ENCODE measurements at places on chromosomes 12 and 14.

GRCh38 chr14:51331486-51332367 lies 91.7 kb downstream of the TMX1 start:
- DNase-seq, result no peak

- DNase-seq, result no peak
Measured at GRCh38 chr12:78018939-78019338, 188.2 kb downstream of the NAV3 start.

DNA sequence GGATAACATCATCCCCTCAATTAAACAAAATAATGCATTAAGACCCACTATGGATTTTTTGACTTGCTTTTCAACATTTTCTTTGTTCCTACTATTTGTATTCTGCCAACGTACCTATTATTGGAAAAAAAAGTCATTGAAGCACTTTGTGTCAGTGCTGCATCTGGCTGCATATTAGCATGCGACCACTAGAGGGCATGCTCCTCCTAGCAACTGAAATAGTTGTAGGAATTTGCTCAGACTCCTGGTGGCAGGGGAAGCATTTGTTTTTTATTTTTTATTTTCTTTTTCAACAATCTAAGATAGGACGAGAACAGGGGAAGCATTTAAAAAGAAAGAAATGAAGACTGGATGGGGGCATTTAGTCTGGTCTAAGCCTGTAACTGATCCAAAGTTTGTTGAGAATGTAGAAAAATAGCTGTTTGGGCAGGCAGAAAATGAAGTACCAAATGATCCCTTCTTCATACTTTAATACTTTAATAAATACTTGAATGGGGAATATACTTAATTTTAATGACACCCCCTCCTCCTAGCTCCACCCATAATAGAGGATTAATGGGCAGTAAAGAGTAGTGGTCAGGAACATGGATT lies 14.5 kb upstream of the CLEC4A start:
- peak; percentile 73 for DNase-seq

DNA sequence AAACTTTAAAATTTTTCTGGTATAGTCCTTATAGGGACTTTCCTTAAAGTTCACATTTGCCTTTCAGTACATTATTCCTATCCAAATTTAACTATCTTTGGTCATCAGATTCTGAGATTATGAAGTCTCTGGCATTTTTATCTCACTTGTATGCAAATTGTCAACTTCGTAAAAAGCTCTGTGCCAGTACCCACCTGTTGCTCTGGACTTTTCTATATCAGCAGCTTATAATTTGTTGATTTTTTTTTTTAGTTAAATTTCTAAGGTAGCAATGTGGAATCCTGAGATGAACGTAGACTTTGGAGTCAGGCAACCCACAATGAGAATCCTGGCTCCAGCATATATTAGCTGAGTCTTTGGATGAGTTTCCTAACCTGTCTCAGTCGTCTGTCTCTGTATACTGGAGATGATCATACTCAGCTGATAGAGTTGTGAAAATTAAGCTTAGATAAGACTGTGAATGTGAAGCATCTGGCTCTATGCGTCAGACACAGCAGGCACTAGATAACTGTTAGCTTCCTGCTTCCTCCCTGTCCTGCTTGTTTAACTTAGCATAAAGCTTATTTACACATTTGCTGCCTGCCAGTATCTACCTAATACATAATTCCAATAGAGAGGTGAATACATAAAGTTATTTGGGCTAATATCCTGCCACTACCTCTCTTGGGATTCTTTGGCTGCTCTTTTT lies 59.8 kb downstream of the MARK3 start:
- DNase-seq, result no peak

GRCh38 chr12:31033146-31033545 lies 40.5 kb upstream of the DDX11 start:
- no peak for DNase-seq

DNA sequence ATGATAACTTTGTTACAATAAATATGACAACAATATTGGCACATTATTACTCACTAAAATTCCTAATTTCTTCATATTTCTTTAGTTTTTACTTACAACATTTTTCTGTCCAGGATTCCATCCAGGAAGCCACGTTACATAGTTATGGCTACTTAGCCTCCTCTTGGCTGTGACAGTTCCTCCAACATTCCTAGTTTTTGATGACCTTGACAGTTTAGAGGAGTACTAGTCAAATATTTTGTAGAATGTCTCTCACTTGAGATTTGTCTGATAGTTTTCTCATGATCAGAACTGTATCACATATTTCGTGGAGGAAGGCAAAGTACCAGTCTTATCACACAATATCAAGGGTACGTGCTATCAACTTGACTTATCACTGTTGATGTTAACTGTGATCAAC lies 29.8 kb upstream of the LIN7A start:
- DNase-seq, result no peak

- no peak for DNase-seq
Measured at GRCh38 chr14:79575032-79575431, 636.3 kb downstream of the DIO2 start.

GRCh38 chr12:118033902-118034301 lies 17.4 kb downstream of the RFC5 start:
- no peak for DNase-seq

DNA sequence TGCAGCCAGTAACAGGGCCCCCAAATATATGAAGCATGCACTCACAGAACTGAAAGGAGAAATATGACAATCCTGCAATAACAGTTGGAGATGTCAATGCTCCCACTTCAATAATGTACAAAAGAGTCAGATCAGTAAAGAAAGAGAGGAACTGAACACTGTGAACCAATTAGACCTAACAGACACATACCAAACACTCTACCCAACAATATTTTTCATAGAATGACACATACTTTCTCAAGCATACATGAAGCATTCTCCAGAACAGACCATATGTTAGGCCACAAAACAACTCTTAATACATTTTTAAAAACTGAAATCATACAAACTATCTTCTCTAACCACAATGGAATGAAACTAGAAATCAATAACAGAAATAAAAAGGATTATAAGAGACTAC lies 80.2 kb downstream of the ELK3 start:
- no peak for DNase-seq

DNA sequence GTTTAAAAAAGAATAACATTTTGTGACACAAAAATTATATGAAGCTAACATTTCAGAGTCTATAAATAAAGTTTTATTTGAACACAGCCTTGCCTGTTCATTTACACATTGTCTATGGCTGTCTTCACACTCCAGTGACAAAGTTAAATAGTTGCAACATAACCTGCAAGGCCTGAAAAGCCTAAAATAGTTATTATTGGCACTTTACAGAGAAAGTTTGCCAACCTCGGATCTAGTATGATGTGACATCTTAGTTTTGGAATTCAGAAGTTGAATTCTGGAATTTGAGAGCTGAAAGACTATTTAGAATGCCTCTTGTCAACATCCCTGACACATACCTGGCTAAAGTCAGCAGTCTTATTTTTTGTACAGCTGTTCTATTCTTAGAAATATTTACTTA lies 68.3 kb downstream of the DYRK2 start:
- DNase-seq, result no peak

- DNase-seq, result no peak
Measured at GRCh38 chr12:104131609-104132008, 6.4 kb downstream of the NFYB start.

- DNase-seq, result peak; percentile 76
Measured at GRCh38 chr12:49866859-49867569, 24.1 kb upstream of the BCDIN3D start.

DNA sequence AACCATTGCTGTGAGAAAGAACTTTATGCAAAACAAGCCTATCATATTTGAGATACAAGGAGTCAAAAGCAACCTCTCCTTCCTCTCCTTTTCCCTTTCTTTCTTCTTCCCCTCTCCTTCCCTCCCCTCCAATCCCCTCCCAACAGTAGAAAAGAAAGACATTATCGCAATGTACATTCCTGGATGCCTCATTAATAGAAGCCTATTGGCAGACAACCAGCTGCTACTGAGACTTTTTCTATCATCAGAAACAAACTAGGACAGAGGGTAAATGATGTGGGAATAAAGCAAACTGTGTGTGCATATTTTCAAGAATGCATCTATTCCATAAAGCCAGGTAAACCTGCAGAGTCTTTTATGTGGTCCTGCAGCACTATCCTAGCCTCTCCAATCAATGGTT lies 237.2 kb downstream of the ITPR2 start:
- DNase-seq, result no peak

DNA sequence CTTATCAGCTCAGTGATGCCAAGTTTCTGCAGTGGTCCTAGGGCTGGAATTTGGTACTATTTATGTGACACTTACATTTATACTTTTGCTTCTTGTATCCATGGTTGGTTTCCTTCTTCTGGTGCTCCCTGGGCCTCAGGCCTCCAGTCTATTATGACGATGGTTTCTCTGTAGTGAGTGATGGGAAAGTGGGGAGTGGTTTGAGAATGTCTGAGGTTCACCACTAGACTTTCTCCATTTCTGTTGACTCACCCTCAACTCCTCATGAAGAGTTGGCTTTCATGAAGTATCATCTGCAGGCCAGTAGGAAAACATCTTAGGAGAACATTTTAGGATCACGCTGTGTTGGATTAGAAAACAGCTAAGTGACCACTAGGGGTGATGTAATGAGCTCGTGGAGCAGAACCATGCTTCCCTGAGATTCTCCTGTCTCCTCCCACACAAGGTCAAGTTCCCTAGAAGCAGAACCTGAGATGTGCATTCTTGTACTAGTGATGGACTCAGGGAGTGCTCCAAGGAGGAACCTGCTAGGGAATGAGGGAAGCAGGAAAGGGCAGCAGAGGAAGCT lies 32.1 kb downstream of the RPH3A start:
- DNase-seq, result no peak
